Inflammatory macrophage treated with lipopolysaccharide for 4 hours (primary cell): ENCODE measurements at places on chromosomes 11 and 22.

- no peak for DNase-seq
Observed at GRCh38 chr11:57301711-57302423, 22.9 kb downstream of the TNKS1BP1 start.

- DNase-seq, result no peak
Observed at GRCh38 chr11:70338594-70338993, 59.7 kb upstream of the CTTN start.

GRCh38 chr11:57126766-57127400 is 54.9 kb upstream of the LRRC55 start:
- DNase-seq, result no peak

DNA sequence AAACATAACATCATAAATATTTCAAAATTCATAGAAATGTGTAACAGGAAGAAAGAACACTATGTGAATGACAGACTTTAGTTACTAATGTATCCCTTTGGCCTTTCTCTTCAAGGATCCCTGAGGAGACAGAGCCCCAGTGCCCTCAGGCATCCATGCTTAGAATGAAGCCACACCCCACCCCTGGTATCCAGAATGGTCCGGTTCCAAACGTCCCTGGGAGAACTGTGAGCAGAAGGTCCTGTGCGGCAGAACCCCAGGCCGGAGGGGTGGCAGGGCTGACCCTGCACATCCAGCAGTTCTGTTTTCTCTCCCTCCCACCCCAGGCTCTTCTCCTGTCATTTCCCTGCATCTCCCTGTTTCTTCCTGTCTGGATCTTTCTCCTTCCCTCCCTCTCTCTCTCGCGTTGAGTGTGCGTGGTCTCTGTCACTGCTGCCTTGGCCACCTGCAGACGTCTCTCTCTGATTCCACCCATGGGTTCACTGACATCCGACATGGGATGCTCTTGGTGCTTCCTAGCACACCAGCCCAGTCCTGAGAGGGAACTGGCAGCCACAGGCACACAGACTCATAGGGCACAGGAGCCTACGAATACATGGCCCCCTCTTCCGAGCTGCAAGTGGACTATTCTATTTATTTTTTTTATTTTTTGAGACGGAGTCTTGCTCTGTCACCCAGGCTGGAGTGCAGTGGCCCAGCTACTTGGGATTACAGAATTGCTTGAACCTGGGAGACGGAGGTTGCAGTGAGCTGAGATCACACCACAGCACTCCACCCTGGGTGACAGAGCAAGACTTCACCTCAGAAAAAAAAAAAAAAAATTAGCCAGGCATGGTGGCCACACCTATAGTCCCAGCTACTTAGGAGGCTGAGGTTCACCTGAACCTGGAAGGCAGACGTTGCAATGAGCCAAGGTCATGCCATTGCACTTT is 5.7 kb downstream of the RFPL1 start:
- no peak for DNase-seq

- no peak for DNase-seq
Observed at GRCh38 chr22:26852176-26852575, 194.8 kb downstream of the MIAT start.

- DNase-seq, result peak; percentile 93
Observed at GRCh38 chr11:111446404-111447111, 65.6 kb downstream of the BTG4 start.

GRCh38 chr11:16738947-16739815 is 734 bp downstream of the C11orf58 start:
- peak; percentile 58 for DNase-seq

DNA sequence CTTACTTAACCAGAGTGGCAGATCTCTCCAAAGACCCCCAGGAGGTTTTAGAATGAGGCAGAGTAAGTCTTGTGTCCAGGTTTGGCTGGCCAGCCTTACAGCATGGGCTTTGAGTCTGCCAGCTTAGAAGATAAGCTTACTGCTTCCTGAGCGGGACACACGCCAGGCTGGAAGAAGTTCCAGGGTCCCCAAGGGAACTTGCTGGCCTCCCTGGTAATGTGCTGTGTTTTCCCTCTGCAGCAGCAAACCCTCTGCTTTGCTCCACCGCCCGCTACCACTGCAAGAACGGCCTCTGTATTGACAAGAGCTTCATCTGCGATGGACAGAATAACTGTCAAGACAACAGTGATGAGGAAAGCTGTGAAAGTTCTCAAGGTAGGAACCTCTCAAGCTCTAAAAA is 154.2 kb downstream of the LDLRAD3 start:
- DNase-seq, result no peak

GRCh38 chr22:28819253-28820096 is 19.1 kb upstream of the XBP1 start:
- DNase-seq, result no peak

GRCh38 chr22:35523167-35523947 is 17.3 kb upstream of the RASD2 start:
- no peak for DNase-seq

GRCh38 chr11:18697576-18697975 is 1.0 kb upstream of the TMEM86A start:
- peak; percentile 81 for DNase-seq

DNA sequence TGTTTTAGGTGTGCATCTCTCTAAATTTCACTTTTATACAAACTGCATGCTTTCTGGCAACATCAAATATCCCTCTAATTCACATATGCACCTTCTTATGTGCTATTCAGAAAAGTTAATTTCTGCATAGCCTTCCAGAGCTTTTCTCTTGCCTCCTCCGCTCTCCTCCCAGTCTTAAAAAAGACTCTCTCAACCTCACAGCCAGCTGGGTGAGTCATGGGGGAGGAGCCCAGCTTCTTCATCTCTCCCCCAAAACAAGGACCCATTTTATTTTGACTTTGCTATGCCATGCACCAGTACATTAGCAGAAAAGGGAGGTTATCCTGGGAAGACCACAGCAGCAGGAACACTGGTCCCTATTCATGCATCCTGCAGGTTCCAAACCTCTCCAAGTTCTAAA is 234.4 kb downstream of the KCNA4 start:
- DNase-seq, result no peak

DNA sequence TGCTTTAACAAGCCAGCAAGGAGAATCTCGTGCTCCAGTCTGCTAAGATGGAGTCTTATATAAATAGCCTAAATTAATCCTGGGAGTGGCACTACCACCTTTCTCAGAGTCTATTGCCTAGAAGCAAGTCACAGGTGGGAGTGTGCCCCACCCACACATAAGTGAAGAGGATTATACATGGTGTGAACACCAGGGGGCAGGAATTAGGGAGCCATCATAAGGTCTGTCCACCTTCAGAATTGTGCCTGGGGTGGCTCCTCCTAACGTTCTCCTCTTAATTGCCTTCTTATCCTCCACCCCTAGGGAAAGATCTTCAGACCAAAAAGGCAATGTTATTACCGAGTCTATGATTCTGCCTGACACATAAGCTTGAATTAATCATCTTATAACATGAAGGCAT is 276.8 kb upstream of the SESN3 start:
- no peak for DNase-seq

DNA sequence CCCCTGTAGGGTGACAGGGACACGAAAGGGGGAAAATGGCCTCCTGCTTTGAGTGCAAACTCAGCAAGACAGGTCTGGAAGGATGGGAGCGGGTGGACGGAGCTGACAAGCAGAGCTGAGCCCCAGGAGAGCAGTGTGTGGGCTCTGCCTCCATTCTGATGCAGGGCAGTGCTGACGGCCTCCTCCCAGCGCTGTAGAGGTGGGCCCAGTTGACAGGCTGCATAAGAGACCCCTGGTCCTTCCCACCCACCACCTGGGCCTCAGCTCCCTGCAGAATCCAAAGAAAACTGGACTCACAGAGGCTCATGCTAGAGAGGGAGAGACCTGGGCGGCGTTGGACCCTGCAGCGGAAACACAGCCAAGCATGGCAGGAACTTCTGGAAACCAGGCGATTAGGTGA is 1113.4 kb downstream of the BRD1 start:
- DNase-seq, result no peak

- peak; percentile 51 for DNase-seq
Observed at GRCh38 chr11:14644226-14645014, 816 bp downstream of the PDE3B start.

DNA sequence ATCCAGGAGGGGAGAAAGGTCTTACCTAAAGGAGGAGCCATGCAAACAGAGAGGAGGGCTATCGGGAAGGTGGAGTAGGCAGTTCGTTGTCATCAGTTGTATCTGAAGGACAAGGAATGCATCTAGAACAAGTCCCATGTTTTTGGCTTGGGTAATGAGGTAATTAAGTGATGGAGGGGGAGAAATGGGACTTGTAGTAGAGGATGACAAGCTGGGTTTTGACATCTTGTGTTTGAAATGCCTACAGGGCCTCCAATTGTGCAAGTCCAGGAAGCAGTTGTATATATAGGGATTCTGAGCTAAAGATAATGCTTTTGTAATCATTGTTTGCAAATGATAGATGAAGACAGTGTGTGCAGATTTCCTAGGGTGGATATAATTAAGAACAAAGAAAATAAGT is 622.8 kb downstream of the NTM start:
- no peak for DNase-seq

GRCh38 chr22:32858957-32859356 is 57.5 kb downstream of the TIMP3 start:
- no peak for DNase-seq

- DNase-seq, result peak; percentile 55
Observed at GRCh38 chr11:123479048-123479837, 49.2 kb downstream of the GRAMD1B start.

- peak; percentile 95 for DNase-seq
Observed at GRCh38 chr22:20020533-20021195, at the start of gene TANGO2. TANGO2 (plus strand) TSS chr22:20021110; CDS start chr22:20036799, 15,689 bp downstream.

GRCh38 chr22:19150482-19151328 is 613 bp upstream of the GSC2 start:
- no peak for DNase-seq

DNA sequence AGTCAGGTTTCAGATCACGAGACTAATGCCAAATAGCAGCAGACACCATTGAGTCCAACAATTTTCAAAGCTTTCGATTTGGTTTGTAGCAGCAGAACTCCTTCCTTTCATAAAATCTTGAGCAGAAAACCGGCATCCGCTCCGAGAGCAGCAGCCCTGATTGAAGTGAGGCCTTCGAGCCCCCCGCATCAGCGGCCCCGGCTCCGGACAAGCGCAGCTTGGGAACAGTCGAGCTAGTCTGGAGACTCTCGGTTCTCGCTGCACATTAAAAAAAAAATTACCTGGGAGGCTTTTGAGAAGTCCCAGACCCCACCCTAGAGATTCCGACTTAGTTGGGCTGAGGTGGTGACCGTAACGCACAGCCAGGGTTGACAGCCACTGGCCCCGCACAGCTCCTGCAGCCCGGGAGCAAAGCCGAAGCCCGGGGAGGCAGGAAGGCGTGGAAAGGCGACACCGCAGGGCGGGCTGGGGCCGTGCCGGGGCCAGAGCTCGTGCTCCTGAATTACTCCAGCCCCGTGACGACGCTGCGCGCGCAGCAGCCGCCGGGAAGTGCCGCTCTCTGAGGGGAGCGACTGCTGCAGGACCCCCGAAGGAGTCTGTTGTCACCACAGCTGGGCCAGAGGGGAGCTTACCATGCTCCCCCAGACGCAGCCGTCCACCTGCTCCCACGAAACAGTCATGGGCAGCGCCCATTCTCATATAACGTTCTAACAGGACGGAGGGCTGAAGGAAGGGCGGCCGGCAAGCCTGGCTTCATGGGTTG is 57.8 kb downstream of the SPATA19 start:
- DNase-seq, result no peak

DNA sequence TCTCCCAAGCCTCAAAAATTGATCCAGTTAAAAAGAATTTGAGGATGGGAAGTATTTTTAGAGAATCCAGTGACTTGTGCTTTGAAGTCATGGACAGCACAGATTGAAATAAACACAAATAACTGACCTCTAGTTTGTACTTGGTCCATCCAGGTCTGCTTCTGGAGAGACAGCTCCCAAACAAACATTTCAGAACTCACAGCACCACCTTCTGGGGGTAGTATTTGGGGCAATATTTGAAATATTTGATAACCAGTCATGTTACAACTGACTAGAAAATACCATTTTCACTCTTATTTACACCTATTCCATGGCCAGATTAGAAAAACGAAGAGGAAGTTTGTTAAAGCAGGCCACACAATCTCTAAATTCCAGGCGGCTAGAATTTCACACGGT is 56.2 kb downstream of the CTSC start:
- no peak for DNase-seq

DNA sequence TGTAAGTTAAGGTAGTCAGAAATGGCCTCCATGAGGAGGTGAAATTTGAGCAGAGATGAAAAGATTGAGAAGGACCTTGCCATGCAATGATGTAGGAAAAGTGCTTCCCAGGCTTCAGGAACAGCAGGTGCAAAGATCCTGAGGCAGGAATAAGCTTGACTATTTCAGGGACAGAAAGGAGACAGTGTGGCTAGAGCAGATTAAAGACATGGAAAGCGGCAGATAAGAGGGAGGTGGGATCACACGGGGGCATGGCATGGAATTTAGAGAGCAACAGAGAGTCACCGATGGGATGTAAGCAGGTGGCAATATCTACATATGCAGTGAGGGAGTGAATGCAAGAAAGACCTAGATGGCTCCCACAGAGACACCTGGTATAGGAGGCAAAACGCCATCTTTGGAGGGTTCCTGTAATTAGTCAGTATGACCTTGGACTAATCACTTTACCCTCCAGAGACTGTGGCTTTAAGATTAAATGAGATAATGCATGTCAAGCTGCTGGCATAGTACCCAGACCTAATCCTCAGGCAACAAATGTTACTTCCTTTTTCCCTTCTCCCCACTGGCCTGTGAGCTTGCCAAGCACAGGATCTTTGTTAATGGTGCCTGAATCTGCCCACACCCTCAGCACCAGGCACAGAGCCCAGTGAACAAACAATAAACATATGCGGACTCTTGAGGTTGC is 24.6 kb upstream of the ACER3 start:
- DNase-seq, result peak; percentile 57

- DNase-seq, result no peak
Observed at GRCh38 chr22:27873472-27873871, 45.6 kb downstream of the PITPNB start.
